T-helper 17 cell (primary cell): ENCODE measurements at places on chromosomes 12 and 14.

DNA sequence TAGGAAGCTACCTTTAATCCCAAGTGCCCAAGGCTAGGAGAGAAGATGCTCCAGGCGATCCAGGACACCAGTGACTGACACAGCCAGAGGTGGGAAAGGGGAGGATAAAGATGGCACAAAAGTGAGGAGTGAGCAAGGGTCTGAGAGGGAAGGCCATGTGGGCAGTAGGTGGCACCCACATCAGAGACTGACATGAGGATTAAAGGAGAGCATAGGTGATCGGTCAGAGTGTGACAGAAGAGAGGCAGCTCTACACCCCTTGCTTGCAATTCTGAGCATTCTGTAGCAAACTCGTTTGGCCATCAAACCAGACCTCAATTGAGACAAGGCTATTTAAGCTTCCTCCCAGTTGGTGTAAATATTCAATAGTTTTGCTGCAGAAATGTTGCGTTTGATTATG, 724 bp upstream of the CD27 start:
- H3K4me3 ChIP-seq = peak overlapping the region; percentile 71
- no peaks in the 10 kb centered on the region for H3K27me3 ChIP-seq
- no peak for DNase-seq

GRCh38 chr12:93743999-93744689, 67.0 kb downstream of the CRADD start:
- H3K4me3 ChIP-seq = peak overlapping the region; percentile 9
- DNase-seq = no peak
- no peaks in the 10 kb centered on the region for H3K36me3 ChIP-seq
- H3K27me3 ChIP-seq = no peaks in the 10 kb centered on the region
- peak overlapping the region; percentile 97 for H3K27ac ChIP-seq
- peaks cover 39% of the 10 kb centered on the region for H3K4me1 ChIP-seq

GRCh38 chr12:3148366-3149000, 71.3 kb downstream of the TSPAN9 start:
- peaks cover 69% of the 10 kb centered on the region for H3K27me3 ChIP-seq
- H3K27ac ChIP-seq = no peak overlapping the region
- H3K4me3 ChIP-seq = no peak overlapping the region
- DNase-seq = no peak

DNA sequence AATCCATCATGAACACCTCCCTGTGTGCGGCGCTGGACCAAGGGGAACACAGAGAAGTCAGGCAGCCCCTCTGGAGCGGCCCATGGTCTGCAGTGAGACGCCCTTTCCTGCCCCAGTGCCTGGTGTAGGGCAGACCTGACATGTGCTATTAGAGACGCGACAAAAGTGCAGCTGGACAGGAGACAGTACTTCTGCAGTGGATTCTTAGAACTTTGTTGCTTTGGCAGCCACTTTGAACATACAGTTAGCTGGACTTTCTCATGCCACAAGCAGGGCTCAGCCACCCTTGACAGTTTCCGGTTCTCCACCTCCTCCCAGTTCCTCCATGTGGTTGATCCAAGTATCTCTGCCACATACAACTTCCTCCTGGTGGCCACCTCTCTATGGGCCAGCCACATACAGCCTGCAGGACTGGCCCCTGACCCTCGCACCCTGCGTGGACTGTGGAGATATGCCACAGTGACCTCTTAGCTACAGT, 45.9 kb downstream of the LGMN start:
- H3K27me3 ChIP-seq = peaks cover 24% of the 10 kb centered on the region
- peaks cover 3% of the 10 kb centered on the region for H3K36me3 ChIP-seq
- no peaks in the 10 kb centered on the region for H3K4me1 ChIP-seq

DNA sequence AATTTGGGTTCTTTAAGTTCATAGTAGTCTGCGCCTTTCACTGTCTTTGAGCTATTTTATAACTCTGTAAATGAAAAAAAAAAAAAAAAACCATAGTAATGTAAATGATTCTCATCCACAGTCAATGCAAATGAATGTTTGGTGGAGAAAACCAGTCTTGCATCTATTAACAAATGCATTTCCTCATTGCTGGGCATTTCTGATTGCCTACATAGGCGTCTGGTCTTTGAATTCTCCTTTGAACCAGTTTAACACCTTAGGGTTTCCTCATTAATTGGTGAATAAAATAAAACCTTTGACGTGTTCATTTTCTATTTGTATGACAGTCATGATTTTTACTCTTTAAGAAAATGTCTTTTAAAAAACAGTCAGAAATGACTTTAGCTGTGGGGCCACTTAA, 114.8 kb downstream of the C12orf75 start:
- peaks cover 41% of the 10 kb centered on the region for H3K27me3 ChIP-seq
- DNase-seq = no peak
- no peak overlapping the region for H3K4me3 ChIP-seq
- no peaks in the 10 kb centered on the region for H3K36me3 ChIP-seq
- peaks cover 2% of the 10 kb centered on the region for H3K4me1 ChIP-seq

DNA sequence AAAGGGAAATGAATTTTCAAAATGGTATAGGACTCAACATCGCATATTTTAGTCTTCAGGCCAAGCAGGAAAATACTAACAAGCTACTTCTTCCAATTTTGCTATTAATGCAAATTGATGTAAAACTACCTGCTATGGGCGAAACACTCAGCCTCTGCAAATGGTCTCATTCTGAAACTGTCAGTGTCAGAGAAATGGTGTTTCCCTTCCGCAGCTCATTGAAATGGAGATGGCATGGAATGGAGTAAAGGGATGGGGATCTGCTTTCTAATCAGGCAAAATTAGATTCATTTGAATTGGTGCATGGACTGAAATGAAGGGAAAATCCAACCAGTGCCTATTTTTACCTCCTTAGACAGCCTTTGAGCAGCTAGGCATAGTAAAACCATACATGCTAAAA, 80.4 kb upstream of the EEA1 start:
- DNase-seq = no peak
- peaks cover 2% of the 10 kb centered on the region for H3K36me3 ChIP-seq
- H3K27ac ChIP-seq = no peak overlapping the region
- no peak overlapping the region for H3K4me3 ChIP-seq
- peaks cover 24% of the 10 kb centered on the region for H3K27me3 ChIP-seq

GRCh38 chr14:101371799-101372793, 189.2 kb upstream of the DIO3 start:
- H3K4me1 ChIP-seq = no peaks in the 10 kb centered on the region
- H3K4me3 ChIP-seq = no peak overlapping the region
- no peak for DNase-seq
- peaks cover 76% of the 10 kb centered on the region for H3K27me3 ChIP-seq
- H3K36me3 ChIP-seq = peaks cover 4% of the 10 kb centered on the region

DNA sequence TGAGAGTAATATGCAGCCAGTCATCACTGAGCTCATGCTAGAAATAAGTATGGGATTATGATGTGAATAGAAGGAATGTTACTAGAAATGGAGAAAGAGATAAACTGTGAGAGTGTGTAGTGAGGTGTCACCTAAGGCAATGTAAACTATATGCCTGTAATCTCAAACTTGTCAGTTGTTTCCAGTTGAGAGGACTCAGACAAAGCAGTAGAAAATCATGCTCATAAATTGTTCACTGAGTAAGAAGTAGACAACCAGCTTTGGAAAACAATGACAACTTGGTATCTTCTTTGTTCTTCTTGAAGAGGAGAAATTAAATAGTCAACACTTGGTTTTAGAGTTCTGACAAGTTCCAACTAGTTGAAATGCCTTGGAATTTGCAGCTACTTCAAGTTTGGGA, 148.5 kb upstream of the OR4E1 start:
- H3K27me3 ChIP-seq = peaks cover 28% of the 10 kb centered on the region
- H3K36me3 ChIP-seq = peaks cover 2% of the 10 kb centered on the region
- peaks cover 8% of the 10 kb centered on the region for H3K4me1 ChIP-seq

DNA sequence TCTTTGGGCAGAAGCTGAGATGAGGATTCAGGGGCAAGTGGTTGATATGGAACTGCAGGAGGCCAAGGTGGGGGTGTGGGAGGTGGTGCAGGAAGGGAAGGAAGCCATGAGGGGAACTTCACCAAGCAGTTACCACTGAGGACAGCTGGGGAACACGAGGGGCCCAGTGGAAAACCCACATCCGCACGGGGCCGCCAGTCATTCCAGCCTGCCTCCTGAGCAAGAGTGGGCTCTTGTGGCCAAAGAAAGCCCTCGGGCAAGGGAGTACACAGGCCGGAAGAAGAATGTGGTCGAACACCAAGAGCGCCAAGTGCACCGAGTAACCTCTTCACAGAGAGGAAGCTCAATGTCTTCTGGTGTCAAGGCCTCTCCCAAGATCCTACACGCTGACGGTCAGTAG, 252.2 kb upstream of the FOXN3 start:
- DNase-seq = no peak
- no peak overlapping the region for H3K4me3 ChIP-seq
- peaks cover 20% of the 10 kb centered on the region for H3K4me1 ChIP-seq

GRCh38 chr14:86373886-86374285, 843.9 kb downstream of the FLRT2 start:
- H3K27ac ChIP-seq = no peak overlapping the region
- no peaks in the 10 kb centered on the region for H3K27me3 ChIP-seq
- no peak for DNase-seq
- no peaks in the 10 kb centered on the region for H3K4me1 ChIP-seq

GRCh38 chr14:23697680-23698079, 61.5 kb downstream of the DHRS2 start:
- no peak overlapping the region for H3K27ac ChIP-seq
- no peak for DNase-seq
- no peak overlapping the region for H3K4me3 ChIP-seq

GRCh38 chr14:25122211-25122610, 72.3 kb upstream of the STXBP6 start:
- H3K36me3 ChIP-seq = no peaks in the 10 kb centered on the region
- peaks cover 16% of the 10 kb centered on the region for H3K27me3 ChIP-seq
- DNase-seq = no peak
- H3K27ac ChIP-seq = no peak overlapping the region

GRCh38 chr12:102406033-102406584, 74.3 kb downstream of the IGF1 start:
- no peak for DNase-seq
- no peaks in the 10 kb centered on the region for H3K36me3 ChIP-seq
- H3K4me3 ChIP-seq = no peak overlapping the region
- H3K4me1 ChIP-seq = no peaks in the 10 kb centered on the region
- H3K27ac ChIP-seq = no peak overlapping the region

GRCh38 chr14:101598159-101598558, 36.9 kb downstream of the DIO3 start:
- DNase-seq = no peak
- no peaks in the 10 kb centered on the region for H3K27me3 ChIP-seq
- H3K36me3 ChIP-seq = peaks cover 3% of the 10 kb centered on the region
- H3K4me1 ChIP-seq = peaks cover 26% of the 10 kb centered on the region
- no peak overlapping the region for H3K27ac ChIP-seq

DNA sequence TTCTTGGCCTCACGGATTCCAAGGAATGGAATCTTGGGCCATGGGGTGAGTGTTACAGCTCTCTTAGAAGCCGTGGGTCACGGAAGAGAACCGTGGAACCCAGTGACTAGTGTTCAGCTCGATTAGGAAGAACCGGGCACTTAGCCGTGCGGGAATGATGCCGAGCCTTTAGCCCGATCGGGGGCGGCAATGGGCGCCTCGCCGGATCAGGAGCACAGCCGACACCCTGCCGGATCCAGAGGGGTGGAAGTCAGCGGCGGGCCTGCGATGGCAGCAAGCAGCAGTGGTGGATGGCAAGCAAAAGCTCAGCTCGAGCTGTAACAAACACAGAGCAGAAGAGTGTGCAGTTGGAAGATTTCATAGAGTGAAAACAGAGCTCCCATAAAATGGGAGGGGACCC, 21.1 kb upstream of the ULK1 start:
- H3K27me3 ChIP-seq = peaks cover 6% of the 10 kb centered on the region
- no peaks in the 10 kb centered on the region for H3K36me3 ChIP-seq
- peaks cover 2% of the 10 kb centered on the region for H3K4me1 ChIP-seq
- H3K27ac ChIP-seq = no peak overlapping the region

GRCh38 chr12:1629338-1630132, 504 bp downstream of the WNT5B start:
- no peak for DNase-seq
- no peak overlapping the region for H3K27ac ChIP-seq
- peaks cover 15% of the 10 kb centered on the region for H3K4me1 ChIP-seq
- peak overlapping the region; percentile 78 for H3K4me3 ChIP-seq
- H3K27me3 ChIP-seq = peaks cover 63% of the 10 kb centered on the region

DNA sequence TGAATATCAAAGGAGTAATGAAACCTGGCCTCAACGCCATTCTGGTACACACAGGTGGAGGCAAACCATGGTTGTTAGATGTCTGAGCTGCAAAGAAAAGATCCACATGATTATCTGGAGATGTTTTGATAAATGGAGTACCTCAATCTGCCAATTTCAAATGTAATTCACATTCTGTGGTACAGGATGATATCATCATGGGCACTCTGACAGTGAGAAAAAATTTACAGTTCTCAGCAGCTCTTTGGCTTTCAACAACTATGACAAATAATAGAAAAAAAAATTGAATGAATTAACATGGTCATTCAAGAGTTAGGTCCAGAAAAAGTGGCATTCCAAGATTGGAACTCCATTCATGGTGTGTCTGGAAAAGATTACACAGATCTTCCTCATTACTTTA, 17.3 kb downstream of the TMED8 start:
- no peak overlapping the region for H3K4me3 ChIP-seq
- no peaks in the 10 kb centered on the region for H3K36me3 ChIP-seq
- no peak for DNase-seq
- no peaks in the 10 kb centered on the region for H3K27me3 ChIP-seq
- H3K27ac ChIP-seq = no peak overlapping the region

GRCh38 chr12:27237790-27238771, 6.0 kb upstream of the STK38L start:
- H3K27ac ChIP-seq = peak overlapping the region; percentile 70
- H3K4me1 ChIP-seq = peaks cover 17% of the 10 kb centered on the region
- H3K4me3 ChIP-seq = peak overlapping the region; percentile 5
- DNase-seq = no peak
- H3K36me3 ChIP-seq = no peaks in the 10 kb centered on the region

DNA sequence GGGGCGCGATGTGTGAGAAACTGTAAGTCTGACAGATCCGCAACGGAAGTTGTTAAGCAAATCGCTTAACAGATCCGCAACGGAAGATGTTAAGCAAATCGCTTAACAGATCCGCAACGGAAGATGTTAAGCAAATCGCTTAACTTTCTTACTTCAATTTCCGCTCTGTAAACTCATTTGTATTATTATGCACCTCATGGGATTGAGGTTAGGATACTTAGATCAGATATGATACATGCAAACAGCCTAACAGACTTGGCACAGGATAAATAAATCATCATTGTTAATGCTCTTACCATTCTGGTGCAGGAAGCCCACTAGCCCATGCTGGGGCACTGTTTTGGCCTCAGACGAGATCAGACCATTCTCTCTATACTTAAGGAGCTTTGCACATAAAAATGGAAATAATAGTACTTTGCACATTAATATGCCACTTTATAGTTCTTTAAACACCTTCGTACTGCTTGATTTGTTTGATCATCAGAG, 399 bp downstream of the NCAPD2 start:
- no peak for DNase-seq
- peaks cover 31% of the 10 kb centered on the region for H3K4me1 ChIP-seq
- H3K4me3 ChIP-seq = peak overlapping the region; percentile 94
- H3K27me3 ChIP-seq = no peaks in the 10 kb centered on the region

GRCh38 chr12:20740972-20741371, 45.8 kb downstream of the SLCO1C1 start:
- no peaks in the 10 kb centered on the region for H3K27me3 ChIP-seq
- no peaks in the 10 kb centered on the region for H3K36me3 ChIP-seq
- no peak overlapping the region for H3K4me3 ChIP-seq
- no peak overlapping the region for H3K27ac ChIP-seq
- DNase-seq = no peak
